WTC11 (cell line): ENCODE measurements at places on chromosomes 11 and 22.

GRCh38 chr22:18927020-18927419, 9.1 kb downstream of the PRODH start:
- no peak for DNase-seq

DNA sequence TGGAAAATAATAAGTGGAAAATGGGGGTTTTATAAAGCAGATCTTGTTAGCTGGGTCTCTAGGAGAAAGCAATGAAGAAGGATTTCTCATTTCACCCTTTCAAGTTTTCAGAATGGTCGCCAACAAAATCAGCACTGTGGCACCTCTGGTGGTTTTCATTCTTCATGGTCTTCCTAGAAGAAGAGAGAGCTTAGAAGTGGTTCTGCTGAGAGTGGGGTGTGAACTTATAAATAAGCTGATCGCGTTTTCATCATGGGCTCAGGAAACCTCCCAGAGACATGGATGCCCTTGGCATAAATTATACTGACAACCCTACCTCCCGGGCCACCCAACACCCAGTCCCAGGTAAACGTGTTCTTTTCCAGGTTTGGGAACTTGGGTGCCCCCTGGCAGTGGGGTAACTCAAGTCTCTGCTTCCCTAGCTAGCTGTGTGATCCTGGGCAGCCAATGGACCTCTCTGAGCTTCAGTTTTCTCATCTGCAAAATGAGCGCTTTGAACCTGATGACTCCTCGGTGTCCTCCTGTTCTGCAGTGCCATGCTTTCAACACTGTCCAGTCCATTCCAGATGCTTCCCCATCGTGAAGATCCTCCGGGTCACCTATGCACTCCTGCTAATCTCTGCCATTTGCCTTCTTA, 72.6 kb upstream of the GRAMD1B start:
- no peak for DNase-seq

DNA sequence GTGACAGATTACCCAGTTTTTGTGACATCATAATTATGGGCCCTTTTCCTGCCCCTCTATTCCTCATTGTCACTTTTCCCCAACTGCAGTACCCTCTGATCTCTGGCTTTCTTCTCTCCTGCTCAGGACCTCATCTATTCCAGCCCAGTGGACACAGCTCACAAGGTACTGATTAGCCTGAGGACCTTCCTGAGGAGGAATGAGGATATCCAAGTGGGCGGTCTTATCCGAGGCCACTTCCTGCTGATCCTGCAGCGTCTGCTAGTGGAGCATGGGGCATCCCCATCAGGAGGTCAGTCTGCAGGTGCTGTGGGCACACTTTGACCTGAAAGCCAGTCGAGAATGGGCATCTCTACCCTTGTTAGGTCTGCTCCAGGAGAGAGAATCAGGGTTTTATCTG, 24.5 kb upstream of the CCDC134 start:
- DNase-seq, result no peak

DNA sequence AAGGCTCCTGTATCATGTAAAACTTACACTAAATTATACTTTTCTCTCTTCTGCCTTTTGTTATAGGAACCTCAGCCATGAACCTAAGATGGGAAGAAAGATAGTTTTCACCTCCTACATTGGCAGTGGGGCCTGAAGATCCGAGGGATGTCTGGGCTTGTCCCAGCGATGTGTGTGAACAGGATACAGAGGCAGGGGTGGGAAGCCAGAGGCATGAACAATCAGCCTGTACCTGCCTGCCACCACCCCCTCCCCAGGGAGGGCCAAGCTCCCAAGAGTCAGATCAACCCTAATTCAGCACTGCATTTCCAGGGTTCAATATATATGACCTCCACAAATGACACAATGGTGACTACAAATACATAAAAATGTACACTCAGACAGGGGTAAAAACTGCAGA, 9.4 kb downstream of the KIAA0930 start:
- no peak for DNase-seq

DNA sequence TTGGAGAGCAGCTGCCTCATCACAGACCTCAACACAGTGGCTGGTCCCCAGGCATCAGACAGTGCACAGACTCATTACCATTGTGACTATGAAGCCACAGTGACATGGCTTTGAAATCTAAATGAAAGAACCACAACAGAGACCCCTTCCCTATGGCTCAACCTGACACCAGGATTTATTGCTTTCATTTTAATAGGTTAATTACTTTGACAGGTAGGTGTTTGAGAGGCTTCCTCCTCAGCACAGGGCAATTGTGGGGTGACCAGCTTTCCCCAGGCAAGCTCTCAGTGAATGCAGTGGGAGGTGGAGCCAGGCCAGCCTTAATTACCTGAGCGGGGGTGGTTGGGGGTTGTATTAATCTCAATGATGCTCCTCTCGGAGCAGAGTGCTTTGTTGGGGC, 102.3 kb downstream of the CHST1 start:
- no peak for DNase-seq

- no peak for DNase-seq
These were observed 15.4 kb downstream of the PRR14L start for GRCh38 chr22:31734512-31734911.

DNA sequence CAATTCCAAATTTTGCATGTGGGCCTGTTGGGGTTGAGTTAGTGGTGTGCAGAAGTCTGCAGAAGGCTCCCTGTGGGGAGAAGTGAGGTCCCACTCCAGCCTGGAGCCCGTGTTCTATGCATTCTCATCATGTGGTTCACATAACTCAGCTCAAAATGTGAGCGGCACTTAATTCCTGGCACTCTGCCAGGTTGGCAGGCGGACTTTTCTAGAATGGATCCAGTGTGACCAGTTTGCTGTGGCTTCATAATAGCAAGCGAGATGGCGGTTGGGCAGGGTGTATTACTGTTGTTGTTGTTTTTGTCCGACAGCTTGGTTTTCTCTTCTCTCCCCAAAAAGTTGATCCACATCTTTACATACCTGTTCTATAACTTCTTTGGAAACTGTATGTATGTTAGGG, 146.8 kb upstream of the TTC12 start:
- DNase-seq, result no peak

DNA sequence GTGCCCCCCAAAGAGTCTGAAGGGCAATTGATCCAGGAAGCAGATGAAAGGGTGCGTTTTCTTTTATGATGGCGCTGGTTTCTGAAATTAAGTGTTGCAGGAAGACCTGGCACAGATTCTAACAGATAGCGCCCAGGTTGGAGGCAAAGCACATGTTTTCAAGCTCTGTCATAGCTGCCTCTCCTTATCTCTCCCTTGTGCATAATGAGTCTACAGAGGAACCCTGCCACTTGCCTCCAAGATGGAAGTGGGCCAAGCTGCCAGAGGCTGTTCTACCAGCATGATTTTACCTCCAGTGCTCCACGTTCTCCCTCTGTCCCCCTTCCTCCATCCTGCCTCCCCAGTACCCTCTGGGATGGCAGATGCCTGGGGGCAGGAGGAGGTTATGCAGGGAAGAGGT, 30.0 kb upstream of the TLCD5 start:
- no peak for DNase-seq

GRCh38 chr11:10409207-10409661, 45.8 kb upstream of the AMPD3 start:
- DNase-seq, result no peak

DNA sequence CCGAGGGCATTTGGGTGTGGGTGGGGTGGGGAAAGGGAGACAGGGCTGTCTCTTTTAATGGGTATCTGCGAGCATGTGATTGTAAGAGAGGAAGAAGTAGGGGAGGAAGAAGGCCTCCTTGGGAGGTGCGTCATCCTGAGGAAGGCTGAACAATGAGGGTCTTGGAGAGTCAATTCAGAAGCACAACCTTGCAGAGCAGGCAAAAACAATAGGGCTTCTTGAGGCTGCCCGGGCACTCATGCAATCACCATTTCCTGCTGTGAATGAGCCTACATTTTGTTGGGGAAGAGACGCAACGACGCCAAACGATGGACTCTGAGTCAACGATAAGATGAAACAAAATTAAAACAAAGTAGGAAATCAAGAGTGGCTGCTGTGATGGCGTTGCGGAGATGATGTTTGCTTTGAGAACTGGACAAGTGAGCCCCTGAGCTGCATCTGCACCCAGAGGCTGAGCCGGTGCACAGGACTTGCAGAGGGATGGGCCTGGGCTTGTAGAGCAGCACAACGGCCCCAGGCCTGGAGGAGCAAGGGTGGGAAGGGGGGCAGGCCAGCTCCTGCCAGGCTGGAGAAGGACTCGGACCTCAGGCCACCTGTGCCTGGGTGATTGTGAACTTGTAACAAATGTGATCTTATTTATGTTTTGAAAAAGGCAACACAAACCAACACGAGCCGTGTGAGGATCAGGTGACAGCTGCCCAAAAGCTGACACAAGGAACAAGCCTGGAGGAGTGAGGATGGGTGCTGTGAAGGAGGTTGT, 92.3 kb upstream of the B3GAT1 start:
- no peak for DNase-seq

DNA sequence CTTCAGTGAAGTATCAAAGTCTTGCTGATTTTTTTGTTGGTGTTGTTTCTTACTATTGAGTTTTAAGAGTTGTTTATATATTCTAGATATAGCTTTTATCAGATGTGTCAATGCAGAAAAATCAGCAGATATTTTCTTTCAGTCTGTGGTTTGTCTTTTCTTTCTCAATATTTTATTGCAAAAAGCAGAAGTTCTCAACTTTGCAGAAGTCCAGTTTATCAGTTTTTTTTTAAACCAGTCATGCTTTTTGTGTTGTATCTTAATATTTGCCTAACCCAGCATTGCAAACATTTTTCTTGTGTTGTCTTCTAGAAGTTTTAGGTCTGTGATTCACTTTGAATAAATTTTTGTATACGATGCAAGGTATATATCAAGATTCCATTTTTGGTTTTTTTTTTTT, 7.0 kb downstream of the ASRGL1 start:
- no peak for DNase-seq

- peak; percentile 69 for DNase-seq
These were observed 4.1 kb upstream of the CHRM1 start for GRCh38 chr11:62925308-62925707.

DNA sequence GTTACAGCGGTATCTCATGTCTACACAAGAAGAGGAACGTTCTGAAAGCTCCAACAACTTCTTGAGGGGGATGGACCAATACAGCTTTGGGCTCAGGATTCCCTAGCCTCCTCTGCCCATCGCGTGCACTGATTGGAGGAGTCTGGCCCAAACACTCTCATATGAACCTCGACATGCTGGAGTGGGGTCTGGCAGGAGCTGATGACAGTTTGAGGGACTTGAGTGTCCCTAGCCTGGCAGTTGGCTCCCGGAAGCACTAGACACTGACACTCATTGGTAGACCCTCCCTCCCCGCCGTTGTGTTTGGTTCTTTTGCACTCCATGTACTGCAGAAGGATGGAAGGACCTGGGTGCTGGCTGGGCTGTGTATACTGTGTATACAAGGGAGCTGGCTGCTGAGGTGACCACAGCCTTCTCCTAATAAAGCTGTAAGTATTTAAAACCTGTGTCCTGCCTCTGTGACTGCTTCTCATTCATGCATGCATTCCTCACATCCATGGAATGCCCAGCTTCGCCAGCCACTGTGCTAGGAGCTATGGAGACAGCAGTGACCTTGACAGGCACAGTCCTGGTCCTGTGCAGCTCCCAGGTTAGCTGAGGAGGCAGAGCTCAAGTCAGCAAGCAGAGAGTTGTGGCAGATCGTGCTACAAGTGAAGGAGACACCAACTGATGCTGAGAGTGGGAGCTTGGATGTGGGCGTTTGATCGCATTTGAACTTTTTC, 27.9 kb downstream of the ADAMTS15 start:
- DNase-seq, result no peak

- DNase-seq, result no peak
These were observed 260.0 kb upstream of the CADM1 start for GRCh38 chr11:115764176-115764575.

DNA sequence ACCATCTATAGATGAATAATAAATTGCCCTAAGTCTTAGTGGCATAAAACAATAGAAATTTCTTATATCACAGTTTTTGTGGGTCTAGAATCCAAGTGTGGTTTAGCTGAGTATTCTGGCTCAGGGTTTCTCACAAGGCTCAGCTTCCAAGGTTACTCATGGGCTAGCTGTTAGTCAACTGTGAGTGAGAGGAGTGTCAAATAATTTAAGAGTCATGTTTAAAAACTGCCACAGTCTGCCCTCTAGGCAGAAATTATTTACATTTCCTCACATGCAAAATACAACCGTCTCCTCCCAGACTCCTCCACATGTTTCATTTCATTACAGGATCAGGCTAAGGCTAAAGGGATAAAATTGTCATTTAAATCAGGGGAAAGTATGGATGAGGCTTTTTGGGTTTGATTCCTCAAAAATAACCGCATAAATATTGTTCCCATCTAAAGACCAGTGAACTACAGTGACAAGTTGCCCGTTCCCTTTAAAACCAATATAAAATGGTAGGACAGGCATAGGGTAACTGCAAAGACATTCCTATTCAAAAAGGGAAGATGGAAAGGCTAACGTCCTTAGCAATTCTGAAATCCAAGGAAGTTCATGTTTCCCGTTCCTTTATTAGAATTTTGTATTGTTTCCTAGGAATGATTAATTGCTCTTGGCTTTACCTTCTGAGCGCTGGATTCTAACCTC, 324.3 kb downstream of the DYNC2H1 start:
- no peak for DNase-seq
